ENCODE measurements at places on chromosomes 1 and 21. TPM values are rescaled to one million over a fixed set of nuclear protein-coding genes. Genes with fewer than 3 reads are reported as not detected.

The SLFNL1 gene
- total RNA-seq: not detected

The ARTN gene
- 0.69 TPM for total RNA-seq

The BNIPL gene
- 0.36 TPM for total RNA-seq

The FMO5 gene
- total RNA-seq: 1.8 TPM

The KRTAP11-1 gene
- not detected for total RNA-seq

The RAB42 gene
- 1.3 TPM for total RNA-seq

The ARHGEF16 gene
- total RNA-seq: 1.1 TPM

The TAS1R1 gene
- not detected for total RNA-seq

The CR1L gene
- not detected for total RNA-seq

The HCRTR1 gene
- total RNA-seq: 0.21 TPM

DNA sequence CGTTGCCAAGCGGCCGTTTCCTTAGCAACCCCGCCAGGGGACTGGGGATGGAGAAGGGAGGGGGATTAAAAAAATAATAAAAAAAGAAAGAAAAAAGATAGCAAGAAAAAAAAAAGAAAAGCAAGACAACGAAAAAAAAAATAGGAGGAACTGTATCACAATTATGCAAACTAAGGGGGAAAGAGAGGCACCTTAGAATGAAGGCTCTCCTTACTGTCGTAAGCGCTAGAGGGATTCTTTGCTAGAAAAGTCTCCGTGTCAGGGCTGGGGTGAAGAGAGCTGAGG is 625 bp upstream of the NEGR1 start:
- H3K27me3 ChIP-seq: no peaks in the 10 kb centered on the region
- DNase-seq: no peak
- H3K4me3 ChIP-seq: no peak overlapping the region
- no peaks in the 10 kb centered on the region for H3K36me3 ChIP-seq
- no peak overlapping the region for H3K27ac ChIP-seq

- peaks cover 12% of the 10 kb centered on the region for H3K4me1 ChIP-seq
- H3K27ac ChIP-seq: no peak overlapping the region
- no peaks in the 10 kb centered on the region for H3K27me3 ChIP-seq
- H3K4me3 ChIP-seq: no peak overlapping the region
- no peaks in the 10 kb centered on the region for H3K36me3 ChIP-seq
- DNase-seq: no peak
Measured at GRCh38 chr1:198417039-198417438, 123.4 kb downstream of the ATP6V1G3 start.

DNA sequence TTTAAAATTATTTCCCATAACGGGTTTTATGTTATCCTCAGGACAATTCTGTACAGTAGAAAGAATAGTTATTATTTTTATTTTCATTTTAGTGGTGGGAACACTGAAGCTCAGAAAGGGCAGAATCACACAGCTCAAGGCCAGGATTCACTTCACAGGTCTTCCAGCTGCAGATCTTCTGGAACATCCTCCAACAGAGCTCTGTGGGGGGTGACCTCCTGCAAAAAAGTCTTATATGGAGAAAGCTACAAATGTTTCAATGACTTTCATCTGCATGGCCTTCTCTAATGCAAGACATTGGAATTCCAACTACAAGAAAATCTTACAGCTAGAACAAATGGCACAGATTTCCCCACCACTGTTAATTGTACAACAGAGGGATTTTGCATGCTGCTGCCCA is 64.2 kb downstream of the SEC16B start:
- no peak overlapping the region for H3K27ac ChIP-seq
- H3K4me3 ChIP-seq: no peak overlapping the region
- H3K27me3 ChIP-seq: peaks cover 65% of the 10 kb centered on the region
- H3K36me3 ChIP-seq: no peaks in the 10 kb centered on the region

DNA sequence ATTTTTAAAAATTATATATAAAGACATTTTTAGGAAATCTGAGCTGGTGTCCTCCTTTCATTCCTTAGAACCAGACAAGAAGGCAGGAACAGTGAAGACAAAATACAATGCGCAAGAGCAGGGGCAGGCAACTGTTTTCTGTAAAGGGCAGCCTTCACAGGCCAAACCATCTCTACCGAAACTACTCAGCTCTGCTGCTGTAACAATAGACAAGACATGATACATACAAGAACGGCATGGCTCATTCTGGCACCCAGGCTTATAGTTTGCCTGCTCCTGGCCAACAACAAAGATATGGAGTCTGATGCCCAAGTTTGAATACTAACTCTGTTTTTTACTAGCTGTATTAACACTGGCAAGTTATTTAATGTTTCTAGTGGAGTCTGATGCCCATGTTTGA is 232.0 kb downstream of the SMYD3 start:
- H3K27me3 ChIP-seq: no peaks in the 10 kb centered on the region
- DNase-seq: no peak
- H3K4me3 ChIP-seq: no peak overlapping the region
- peaks cover 16% of the 10 kb centered on the region for H3K4me1 ChIP-seq
- peaks cover 1% of the 10 kb centered on the region for H3K36me3 ChIP-seq

GRCh38 chr1:81571946-81572345 is 228.8 kb upstream of the ADGRL2 start:
- H3K4me3 ChIP-seq: no peak overlapping the region
- no peaks in the 10 kb centered on the region for H3K36me3 ChIP-seq
- DNase-seq: no peak
- H3K27ac ChIP-seq: no peak overlapping the region
- no peaks in the 10 kb centered on the region for H3K27me3 ChIP-seq

DNA sequence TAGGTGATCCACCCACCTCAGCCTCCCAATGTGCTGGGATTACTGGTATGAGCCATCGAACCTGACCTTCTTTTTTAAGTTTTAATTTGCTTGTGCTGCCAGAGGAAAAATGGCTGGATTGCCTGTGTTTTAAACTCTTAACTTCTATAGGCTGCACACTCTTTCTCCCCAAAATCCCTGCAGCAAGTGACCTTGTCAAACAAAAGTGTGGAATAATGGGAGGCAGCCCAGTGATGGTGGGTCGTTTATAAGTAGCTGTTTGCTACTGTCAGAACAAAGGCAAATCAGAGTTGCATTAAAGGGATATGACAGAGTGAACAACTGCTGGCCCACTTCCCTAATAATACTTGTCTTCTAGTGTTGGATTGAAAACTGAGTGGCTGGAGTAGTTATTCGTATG is 74.2 kb downstream of the ADGRL2 start:
- H3K4me3 ChIP-seq: no peak overlapping the region
- no peak for DNase-seq
- H3K27me3 ChIP-seq: no peaks in the 10 kb centered on the region
- peaks cover 3% of the 10 kb centered on the region for H3K36me3 ChIP-seq
- H3K4me1 ChIP-seq: peaks cover 57% of the 10 kb centered on the region
- no peak overlapping the region for H3K27ac ChIP-seq

- no peak for DNase-seq
- peaks cover 19% of the 10 kb centered on the region for H3K36me3 ChIP-seq
- H3K4me3 ChIP-seq: no peak overlapping the region
- H3K4me1 ChIP-seq: peaks cover 3% of the 10 kb centered on the region
- no peak overlapping the region for H3K27ac ChIP-seq
Measured at GRCh38 chr1:162756523-162756922, 34.0 kb upstream of the HSD17B7 start.

- H3K27ac ChIP-seq: no peak overlapping the region
- no peaks in the 10 kb centered on the region for H3K36me3 ChIP-seq
- H3K4me1 ChIP-seq: peaks cover 15% of the 10 kb centered on the region
- DNase-seq: no peak
- H3K4me3 ChIP-seq: no peak overlapping the region
Measured at GRCh38 chr1:27132624-27133023, 22.3 kb downstream of the SLC9A1 start.

- H3K36me3 ChIP-seq: peaks cover 2% of the 10 kb centered on the region
- no peak for DNase-seq
- peaks cover 7% of the 10 kb centered on the region for H3K4me1 ChIP-seq
- H3K27ac ChIP-seq: no peak overlapping the region
Measured at GRCh38 chr1:22540337-22540736, 23.0 kb upstream of the EPHA8 start.

GRCh38 chr1:208111646-208112190 is 132.5 kb downstream of the PLXNA2 start:
- no peak overlapping the region for H3K4me3 ChIP-seq
- H3K36me3 ChIP-seq: no peaks in the 10 kb centered on the region
- H3K27ac ChIP-seq: no peak overlapping the region
- no peaks in the 10 kb centered on the region for H3K27me3 ChIP-seq
- no peak for DNase-seq
- H3K4me1 ChIP-seq: peaks cover 17% of the 10 kb centered on the region

DNA sequence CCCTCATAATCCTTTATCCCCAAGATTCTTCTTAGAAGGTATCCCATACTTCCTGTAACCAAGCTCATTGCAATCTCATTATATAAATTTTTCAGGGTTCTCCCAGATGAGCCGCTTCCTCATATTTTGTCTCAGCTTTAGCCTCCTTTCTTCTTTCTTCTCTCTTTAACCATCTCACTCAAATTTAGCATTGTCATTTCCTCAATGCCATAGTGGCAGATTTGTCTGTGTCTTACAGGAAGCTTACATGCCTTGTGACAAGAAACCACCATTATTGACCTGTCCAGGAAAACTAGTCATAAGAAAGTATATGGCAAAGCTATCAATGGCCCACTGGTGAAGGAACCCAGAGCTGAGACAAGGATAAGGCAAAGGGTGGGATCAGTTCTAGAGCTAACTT is 6.0 kb upstream of the FCRL2 start:
- no peak for DNase-seq
- H3K27me3 ChIP-seq: no peaks in the 10 kb centered on the region
- no peak overlapping the region for H3K4me3 ChIP-seq
- H3K4me1 ChIP-seq: no peaks in the 10 kb centered on the region
- no peaks in the 10 kb centered on the region for H3K36me3 ChIP-seq
- H3K27ac ChIP-seq: no peak overlapping the region
